Hypothalamus (tissue), 51 donors: ENCODE measurements at places on chromosomes 11 and 22.

GRCh38 chr22:38300946-38301345 lies 16.3 kb downstream of the CSNK1E start:
- no peak for DNase-seq

DNA sequence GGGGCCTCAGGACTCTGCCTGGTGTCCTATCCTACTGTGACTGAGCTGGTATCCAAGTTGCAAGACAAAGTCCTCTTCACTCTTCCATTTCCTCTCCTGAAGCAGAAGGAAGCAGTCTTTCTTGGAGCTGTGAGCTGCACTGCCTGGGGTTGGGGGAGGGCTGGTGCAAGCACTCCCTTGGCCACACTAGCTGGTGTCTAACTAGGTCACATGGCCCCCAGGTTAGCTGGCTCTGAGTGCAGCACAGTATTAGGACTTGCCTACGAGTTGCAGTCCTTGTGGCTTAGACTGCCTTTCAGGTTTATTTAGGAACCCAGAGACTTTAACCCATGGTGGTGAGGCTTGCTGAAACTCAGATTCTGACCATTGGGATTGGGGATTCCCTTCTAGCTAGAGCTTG lies 138.9 kb downstream of the NELL1 start:
- DNase-seq = no peak

DNA sequence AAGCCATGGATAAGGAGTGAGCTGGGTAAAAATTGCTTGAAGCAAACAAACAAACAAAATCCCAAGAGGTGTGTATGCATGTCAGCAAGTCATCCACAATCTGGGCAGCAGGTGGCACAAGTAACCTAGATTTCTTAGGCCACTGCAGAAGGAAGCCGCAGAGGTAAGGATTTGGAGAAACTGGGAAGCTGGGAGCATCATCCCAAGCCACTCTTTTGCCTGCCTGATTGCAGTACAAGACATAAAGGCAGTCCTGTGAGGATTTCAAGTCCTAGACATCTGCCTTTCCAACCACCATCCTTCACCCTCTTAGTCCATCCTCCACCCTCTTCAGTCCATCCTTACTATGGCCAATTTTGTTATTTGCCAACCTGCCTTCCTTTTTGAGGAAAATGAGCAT lies 67.2 kb upstream of the BMAL1 start:
- DNase-seq = no peak

GRCh38 chr11:76997512-76997911 lies 36.7 kb upstream of the B3GNT6 start:
- no peak for DNase-seq

- DNase-seq = no peak
These were observed 445.9 kb downstream of the BRD1 start for GRCh38 chr22:49381595-49382450.

GRCh38 chr22:19759427-19760057 lies 1.0 kb upstream of the TBX1 start:
- DNase-seq = no peak

GRCh38 chr11:97398246-97398645 lies 1008.4 kb downstream of the JRKL start:
- DNase-seq = no peak

DNA sequence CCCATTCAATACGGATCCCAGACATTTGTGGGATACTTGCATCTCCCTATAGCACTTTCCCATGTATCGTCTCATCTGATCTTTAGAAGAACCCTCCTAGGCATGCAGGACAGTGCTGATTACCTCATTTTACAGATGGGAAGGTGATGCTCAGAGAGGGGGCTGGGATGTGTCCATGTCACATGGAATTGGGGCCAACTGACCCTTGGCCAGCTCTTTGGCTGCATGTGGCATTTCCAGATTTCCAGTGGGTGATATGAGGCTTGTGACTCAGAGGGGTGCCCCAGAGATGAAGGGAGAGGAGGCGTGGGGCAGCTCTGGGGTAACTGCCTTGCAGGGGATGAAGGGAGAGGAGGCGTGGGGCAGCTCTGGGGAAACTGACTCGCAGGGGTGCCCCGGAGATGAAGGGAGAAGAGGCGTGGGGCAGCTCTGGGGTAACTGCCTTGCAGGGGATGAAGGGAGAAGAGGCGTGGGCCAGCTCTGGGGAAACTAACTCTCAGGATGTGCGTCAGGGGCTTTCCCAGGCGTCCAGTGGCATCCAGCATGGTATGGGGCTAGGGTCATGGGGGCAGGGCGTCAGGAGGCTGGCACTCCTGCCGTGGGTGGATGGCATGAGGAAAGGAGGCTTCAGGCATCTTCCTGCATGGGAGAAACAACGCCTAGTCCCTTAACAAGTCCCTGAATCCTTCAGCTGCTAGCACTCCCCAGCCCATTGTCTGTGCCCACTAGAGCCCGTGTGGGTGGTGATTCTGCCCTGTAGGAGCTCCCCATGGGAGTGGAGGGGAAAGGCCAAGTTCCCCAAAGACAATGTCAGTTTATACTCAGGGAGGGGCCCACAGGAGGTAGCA lies 11.9 kb upstream of the CERK start:
- no peak for DNase-seq

- no peak for DNase-seq
These were observed 213.6 kb upstream of the ZBED5 start for GRCh38 chr11:11071486-11071885.

DNA sequence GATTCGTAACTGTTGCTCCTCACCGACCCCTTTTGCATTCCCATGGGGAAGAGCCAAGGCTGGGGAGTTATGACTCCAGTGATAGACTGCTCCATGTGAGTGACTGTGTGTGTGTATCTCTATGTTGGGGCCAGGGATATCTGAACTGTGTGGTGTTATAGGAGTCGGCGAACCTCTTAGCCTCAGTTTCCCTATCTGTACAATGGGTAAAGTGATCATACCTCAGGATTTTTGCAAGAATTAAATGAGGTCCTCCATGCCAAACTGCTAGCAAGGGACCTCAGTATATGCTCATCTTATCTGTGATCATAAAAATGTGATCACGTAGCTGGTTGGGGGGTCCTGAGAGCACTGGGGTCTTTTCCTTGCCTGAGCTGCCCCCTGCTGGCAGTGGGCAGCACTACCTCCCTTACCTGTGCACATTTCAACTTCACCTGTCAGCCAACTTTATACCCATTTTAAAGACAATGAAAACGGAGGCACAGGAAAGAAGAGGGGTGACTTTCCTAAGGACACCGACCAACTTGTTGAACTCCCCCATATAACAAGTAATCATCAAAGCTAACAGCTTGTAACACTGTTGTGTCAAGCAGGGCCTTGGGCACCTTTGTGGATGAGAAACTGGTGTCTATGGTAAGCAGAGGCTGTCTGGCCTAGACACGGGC lies 1.4 kb upstream of the DPP3 start:
- DNase-seq = no peak

- DNase-seq = no peak
These were observed 172.4 kb upstream of the C11orf87 start for GRCh38 chr11:109249597-109249996.

GRCh38 chr11:131841925-131842635 lies 471.7 kb downstream of the NTM start:
- no peak for DNase-seq

DNA sequence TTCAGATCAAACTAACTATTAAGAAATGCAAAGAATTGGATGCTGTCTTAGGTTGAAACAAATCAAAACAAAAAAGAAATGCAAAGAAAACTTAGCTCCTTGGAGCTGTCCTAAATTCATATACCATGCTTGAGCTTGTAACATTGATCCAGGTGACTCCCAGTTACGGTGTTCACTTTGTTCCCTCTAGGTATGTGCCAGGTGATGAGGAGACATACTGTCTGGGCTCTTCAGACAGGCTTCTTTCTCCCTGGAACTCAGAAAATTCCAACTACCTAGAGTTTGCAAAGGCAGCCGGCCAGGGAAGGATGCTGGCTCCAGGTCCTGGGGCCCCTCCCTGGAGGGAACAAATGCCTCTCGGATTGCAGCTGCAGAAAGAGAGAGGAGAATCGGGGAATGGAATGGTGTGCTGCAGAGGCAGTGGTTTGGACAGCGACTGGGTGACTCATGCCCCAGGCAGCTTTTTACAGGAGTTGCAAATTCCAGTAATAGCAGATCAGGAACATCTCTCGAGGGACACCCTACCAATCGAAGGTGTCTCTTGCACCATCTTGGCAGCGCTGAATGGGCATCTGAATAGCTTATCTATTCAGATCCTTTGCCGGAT lies 12.3 kb upstream of the ASPHD2 start:
- no peak for DNase-seq

GRCh38 chr11:103623933-103624332 lies 412.5 kb upstream of the DDI1 start:
- DNase-seq = no peak

DNA sequence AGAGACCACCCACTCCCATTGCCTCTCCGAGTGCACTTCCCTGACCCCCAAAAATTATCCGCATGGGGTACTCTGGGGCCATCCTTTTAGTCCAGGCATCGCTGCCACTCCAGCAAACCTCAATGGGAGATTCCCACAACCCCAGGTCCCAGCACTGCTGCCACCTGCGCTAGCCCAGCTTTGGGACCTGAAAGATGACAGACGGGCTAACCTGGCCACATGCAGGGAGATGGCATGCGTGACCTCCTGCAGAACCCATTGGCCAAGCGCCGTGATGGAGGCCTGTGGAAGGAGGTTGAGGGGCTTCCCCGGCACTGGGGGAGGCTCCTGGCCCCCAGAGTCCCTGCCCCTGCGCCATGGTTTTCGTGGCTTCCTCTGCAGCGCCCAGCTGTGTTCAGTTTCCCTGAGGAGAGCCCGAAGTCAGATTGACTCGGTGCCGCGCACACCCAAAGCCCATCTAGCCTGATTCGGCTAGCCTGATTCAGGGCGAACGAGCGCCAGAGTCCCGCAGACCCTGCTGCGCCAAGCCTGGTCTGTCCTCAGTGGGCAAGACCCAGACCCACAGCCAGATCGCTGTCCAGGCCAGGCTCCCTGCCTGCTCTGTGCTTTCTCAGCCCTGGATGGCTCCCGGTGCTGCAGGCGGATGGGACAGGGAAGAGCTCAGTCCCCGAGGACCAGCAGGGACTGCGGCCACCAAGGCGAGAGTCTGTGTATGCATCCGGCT lies 751 bp upstream of the WNT7B start:
- DNase-seq = no peak

GRCh38 chr22:49462795-49463194 lies 364.9 kb downstream of the BRD1 start:
- DNase-seq = no peak

DNA sequence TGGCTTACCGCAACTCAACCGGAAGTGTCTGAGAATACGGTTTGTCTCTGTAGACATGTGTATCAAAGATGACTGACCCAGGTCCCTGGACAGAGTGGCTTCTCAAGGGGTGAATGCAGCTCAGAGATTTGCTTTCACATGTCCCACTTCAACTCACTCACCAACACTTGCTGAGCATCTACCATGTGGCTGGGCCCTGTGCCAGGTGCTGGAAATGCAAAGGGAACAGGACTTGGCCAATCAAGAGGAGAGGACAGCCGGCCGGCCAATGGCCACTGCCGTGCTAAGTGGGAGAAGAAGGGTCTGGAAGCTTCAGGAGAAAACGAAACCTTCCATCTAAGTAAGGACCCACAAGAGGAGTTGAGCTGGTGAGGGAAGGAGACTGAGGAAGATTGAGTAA lies 151.3 kb downstream of the CEP164 start:
- no peak for DNase-seq

- DNase-seq = no peak
These were observed 8.6 kb downstream of the THYN1 start for GRCh38 chr11:134244593-134244992.

- DNase-seq = no peak
These were observed 136.8 kb downstream of the CD44 start for GRCh38 chr11:35275786-35276170.

- no peak for DNase-seq
These were observed 1493.6 kb downstream of the BRD1 start for GRCh38 chr22:48333816-48334735.

DNA sequence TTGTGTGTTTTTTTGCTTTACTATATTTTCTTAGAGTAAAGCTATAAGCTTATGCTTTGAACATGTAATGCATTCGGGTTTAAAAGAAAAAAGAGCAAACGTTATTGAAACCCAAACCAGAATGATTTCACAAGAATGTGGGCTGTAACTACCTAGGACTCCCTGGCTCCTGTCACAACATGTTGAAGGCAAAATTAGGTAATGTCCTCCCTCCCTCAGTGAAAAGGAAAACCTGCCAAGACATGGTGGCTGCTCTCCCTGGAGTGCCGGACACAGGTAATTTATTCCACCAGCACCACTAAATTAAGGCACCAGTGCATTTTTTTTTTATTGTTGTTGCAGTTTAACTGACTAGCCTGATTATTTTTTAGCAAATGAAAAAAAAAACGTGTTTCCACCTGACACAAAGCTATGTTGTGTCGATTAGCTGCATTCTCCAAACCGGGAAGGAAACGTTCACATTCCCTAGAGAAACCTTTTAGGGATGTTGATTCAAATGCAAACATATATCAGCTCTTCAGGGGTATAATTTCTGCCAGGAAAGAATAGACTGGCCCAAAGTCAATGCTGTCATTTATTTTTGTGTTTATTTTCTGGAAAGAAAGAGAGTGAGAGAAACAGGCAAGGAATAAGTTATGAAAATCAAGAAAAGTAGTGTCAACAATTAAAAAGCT lies 134.6 kb downstream of the CCDC34 start:
- DNase-seq = no peak

- no peak for DNase-seq
These were observed 41.3 kb downstream of the NARS2 start for GRCh38 chr11:78533399-78533798.

DNA sequence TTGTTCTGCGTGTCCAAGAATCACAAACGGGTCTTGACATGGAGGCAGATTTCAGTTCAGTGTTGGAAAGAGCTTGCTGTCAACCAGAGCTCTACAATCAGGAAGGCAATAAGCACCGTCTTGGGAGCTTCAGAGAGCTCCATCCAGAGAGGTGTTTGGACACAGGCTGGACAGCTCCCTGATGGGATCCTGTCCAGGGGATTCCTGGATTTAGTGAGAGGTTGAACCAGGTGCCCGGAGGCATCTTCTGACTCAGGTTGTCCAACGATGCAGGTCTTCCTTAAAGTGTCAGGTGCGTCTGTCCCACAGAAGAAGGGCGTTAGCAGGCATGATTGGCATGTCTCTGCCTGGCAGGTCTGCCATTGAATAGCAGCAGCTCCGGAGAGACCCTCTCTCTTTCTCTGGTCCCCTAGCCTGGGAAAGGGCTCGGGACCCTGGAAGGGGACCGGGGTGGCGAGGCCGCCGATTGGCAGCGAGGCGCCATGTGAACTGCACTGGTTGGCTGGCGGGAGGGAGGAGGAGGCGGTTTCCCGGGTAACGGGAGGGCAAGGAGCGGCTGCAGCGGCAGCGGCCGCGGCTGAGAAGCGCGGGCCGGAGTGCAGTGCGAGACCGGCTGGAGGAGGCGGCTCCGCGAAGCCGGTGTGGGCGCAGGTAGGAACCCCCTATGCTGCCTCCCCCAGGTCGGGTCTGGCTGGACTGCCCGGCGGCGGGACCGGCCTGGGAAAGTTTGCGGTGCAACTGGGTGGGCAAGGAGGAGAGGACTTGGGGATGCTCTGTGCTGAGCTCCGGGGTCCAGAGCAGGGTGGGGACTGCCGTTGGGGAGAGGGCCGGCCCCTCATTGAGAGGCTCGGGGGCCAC lies 104.1 kb upstream of the E2F8 start:
- peak; percentile 34 for DNase-seq

DNA sequence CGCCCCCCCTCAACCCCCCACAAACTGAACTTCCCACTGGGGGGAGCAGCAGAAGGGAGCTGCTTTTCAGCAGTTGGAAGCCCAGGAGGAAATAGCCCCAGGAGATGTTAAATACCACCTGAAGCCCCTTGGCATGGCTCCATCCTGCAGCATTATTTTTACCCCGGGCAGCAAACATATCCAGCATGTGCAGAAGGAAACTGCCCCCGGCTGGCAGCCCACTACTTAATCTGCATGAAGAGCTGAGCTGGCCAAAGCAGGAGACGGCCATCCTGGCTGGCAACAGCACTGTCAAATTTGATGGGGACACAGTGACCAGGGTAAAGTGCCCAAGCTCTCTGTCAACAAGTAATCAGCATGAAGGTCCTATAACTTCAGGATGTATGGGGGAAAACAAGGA lies 32.0 kb downstream of the BUD13 start:
- DNase-seq = no peak
